Activated CD4-positive, alpha-beta memory T cell treated with anti-CD3 and anti-CD28 coated beads for 36 hours (primary cell): ENCODE measurements at places on chromosomes 5 and 9. TPM values are rescaled to one million over a fixed set of nuclear protein-coding genes. Genes with fewer than 3 reads are reported as not detected.

GRCh38 chr5:14250084-14250695, 107.0 kb downstream of the TRIO start:
- no peak for DNase-seq
- H3K4me1 ChIP-seq = no peaks in the 10 kb centered on the region
- no peak overlapping the region for H3K4me3 ChIP-seq
- peaks cover 8% of the 10 kb centered on the region for H3K27me3 ChIP-seq
- H3K36me3 ChIP-seq = no peaks in the 10 kb centered on the region

GRCh38 chr5:68458416-68459021, 243.0 kb downstream of the PIK3R1 start:
- H3K4me1 ChIP-seq = peaks cover 23% of the 10 kb centered on the region
- H3K4me3 ChIP-seq = no peak overlapping the region

DNA sequence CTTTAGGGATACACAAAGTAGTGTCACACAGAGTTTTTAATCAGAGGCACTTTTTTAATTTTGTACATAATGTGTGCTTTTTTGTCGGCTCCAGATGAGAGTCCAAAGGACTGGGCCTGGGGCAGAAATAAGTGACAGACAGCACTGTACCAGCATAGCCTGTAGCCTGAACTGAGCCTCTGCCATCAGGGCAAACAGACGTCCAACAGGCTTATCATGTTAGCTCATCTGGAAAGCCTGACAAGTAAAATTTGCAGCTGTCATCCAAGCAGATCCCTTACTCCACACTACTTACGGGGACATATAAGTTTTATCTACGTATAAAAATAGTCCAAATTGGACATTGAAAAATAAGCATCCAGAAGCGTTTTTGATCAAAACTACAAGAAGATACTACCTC, 233.1 kb upstream of the GAS1 start:
- peaks cover 2% of the 10 kb centered on the region for H3K27me3 ChIP-seq
- no peaks in the 10 kb centered on the region for H3K4me1 ChIP-seq
- no peak overlapping the region for H3K27ac ChIP-seq
- no peak overlapping the region for H3K4me3 ChIP-seq

DNA sequence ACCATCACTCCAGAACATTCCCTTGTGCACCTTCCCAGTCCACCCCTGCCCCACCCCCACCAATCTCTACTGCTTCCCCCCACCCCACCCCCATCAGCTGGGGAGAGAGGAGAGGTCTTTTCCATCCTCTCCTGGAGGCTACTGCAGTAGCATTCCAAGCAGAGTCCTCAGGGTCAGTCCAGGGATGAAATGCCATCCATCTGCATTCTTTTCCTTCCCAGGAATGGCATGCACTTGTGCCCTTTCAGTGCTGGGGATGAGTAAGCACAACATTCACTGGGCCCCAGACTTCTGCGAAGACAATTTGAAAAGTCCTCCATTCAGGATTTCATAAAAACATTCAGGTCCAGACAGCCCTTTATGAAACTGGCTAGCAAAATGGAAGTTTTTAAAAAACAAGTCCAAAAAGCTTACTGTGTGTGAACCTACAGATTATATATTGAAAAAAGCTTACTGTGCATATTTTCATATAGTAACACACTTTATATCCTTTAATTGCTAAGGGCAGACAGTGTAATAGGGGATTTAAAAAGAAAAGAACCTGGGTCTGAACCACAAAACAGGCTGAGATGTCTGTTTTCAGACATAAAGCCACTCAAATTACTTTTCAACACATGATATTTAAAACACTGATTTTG, 50.0 kb upstream of the GOLPH3 start:
- H3K4me3 ChIP-seq = no peak overlapping the region
- no peak overlapping the region for H3K27ac ChIP-seq
- no peaks in the 10 kb centered on the region for H3K27me3 ChIP-seq
- DNase-seq = no peak

- H3K27ac ChIP-seq = no peak overlapping the region
- no peak for DNase-seq
- no peak overlapping the region for H3K4me3 ChIP-seq
- no peaks in the 10 kb centered on the region for H3K4me1 ChIP-seq
- no peaks in the 10 kb centered on the region for H3K36me3 ChIP-seq
These were observed 147.7 kb downstream of the DCP2 start for GRCh38 chr5:113124265-113124664.

Gene FUT7
- 1.3 TPM for total RNA-seq

Gene NRG2
- not detected for total RNA-seq

Gene IL13
- total RNA-seq = 14.9 TPM
